Stimulated activated CD4-positive, alpha-beta T cell treated with anti-CD3 and anti-CD28 coated beads, Interleukin-15, amount 100 ng/mL, for 48 hours (primary cell): ENCODE measurements at places on chromosomes 11 and 22.

GRCh38 chr22:29435236-29436136 lies 2.9 kb upstream of the RFPL1 start:
- DNase-seq, result no peak

GRCh38 chr11:4048340-4048739 lies 46.3 kb upstream of the RRM1 start:
- DNase-seq, result no peak

DNA sequence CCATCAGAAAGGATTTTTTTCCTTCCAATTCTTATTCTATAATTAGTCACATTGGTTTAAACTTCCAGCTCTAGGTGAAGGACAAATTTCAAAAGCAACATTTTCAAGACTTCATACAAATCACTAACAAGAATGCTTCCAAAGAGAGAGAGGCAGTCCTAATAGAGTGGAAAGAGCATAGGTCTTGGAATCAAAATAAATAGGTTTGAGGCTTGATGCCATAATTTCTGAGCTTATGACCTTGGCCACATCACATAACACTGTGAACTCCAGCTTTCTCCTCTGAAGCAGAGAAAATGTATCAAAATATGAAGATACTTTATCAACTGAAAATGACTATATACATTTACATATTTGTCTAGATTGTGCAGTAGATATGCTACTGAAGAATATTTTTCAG lies 246.8 kb downstream of the GRM5 start:
- DNase-seq, result no peak

DNA sequence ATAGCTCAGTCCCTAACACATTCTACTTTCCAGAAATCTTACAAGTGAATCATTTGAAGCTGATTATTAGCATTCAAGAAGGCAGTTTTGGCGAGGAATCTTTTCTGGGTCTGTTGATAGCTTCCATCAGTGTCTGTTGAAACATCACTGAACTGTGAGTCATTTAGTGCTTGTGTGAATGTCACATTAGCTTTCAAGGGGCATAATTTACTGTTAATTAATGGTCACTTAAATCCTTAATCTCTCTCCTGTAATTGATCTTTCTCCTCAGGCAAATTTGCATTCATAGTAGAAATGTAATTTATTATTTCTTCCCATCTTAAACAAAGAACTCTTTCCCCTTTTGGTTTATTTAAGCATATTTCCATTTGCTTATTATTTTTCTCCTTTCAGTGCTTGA lies 2.6 kb downstream of the HTR3B start:
- no peak for DNase-seq

- DNase-seq, result no peak
Observed at GRCh38 chr11:116603728-116604323, 169.0 kb downstream of the BUD13 start.

DNA sequence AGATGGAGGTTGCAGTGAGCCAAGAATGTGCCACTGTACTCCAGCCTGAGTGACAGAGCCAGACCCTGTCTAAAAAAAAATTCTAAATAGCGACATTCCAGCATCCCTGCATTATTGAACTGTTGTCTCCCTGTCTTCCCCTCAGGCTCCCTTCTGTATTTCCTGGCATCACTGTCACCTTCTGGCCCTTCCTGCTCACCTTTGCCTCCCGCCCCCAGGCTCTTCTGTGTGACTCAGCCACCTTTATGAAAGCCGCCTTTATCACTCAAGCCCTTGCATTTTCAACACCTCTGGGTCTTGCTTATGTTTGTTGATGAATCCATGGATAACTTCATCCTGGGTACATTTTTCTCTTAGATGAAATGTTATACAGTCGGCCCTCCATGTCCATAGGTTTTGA lies 21.1 kb downstream of the UBASH3B start:
- peak; percentile 29 for DNase-seq

- no peak for DNase-seq
Observed at GRCh38 chr11:43242401-43242800, 69.4 kb upstream of the API5 start.

- DNase-seq, result no peak
Observed at GRCh38 chr11:85464283-85464682, 162.9 kb downstream of the DLG2 start.

GRCh38 chr22:39877079-39877845 lies 16.3 kb downstream of the ENTHD1 start:
- DNase-seq, result no peak

DNA sequence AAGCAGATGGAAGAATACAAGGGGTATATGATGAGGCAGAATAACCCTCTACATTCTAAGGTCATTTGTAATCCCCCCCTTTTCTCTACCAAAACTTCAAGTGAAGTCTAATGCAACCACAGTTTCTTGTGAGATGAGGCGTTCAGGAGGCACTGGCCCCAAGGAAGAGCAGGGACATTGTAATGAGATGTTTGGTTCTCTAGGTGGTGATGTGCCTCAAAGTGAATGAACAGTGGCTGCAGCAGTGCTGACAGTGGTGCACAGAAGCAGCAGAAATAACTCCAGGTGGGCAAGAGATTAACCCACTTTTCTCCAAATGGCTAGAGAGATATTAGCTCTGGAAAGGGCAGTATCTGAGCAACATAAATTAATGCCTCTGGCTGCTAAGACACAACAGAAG lies 33.8 kb downstream of the PDGFD start:
- no peak for DNase-seq

DNA sequence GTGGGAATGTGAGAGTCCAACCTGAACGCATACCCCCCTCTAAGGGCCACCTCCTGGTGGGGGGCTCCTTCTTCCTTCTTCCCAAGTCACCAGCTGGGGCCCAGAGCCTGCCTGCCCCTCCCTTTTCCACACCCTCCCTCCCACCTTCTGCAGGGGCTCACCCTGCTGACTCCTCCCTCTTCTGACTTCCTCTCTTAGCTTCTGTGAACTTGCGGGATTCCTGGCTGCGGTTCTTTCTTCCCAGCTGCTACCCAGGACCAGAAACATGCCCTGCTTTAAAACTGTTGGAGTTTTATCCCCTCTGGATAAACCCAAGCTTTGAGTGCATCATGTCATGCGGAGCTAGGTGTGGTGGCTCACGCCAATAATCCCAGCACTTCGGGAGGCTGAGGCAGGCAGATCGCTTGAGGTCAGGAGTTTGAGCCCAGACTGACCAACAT lies 10.2 kb downstream of the LRRC74B start:
- DNase-seq, result no peak

- DNase-seq, result no peak
Observed at GRCh38 chr11:27228232-27228905, 134.6 kb downstream of the CCDC34 start.

- DNase-seq, result no peak
Observed at GRCh38 chr11:72741429-72741833, 10.8 kb downstream of the ARAP1 start.

- no peak for DNase-seq
Observed at GRCh38 chr11:70381350-70381749, 17.0 kb upstream of the CTTN start.

GRCh38 chr11:73382183-73382582 lies 6.0 kb downstream of the RELT start:
- no peak for DNase-seq

DNA sequence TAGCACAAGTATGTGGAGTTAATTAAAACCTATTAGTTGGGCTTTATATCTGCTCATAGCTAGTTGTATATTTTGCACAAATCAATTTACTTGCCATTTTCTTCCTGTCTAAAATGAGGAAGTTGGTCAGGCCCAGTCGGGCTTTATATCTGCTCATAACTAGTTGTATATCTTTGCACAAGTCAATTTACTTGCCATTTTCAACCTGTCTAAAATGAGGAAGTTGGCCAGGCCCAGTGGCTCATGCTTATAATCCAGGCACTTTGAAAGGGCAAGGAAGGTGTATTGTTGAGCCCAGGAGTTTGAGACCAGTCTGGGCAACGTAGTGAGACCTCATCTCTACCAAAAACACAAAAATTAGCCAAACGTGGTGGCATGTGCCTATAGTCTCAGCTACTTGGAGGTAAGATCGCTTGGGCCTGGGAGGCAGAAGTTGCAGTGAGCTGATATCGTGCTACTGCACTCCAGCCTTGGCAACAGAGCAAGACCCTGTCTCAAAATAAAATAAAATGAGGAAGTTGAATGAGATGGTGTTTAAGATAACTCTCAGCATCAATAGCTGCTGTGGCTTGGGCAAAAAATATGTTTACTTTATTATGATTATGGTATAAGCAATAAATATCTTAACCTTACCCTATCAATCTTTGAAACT lies 1558.6 kb upstream of the RAG2 start:
- DNase-seq, result no peak

- DNase-seq, result no peak
Observed at GRCh38 chr11:69320326-69320725, 26.4 kb downstream of the MYEOV start.

DNA sequence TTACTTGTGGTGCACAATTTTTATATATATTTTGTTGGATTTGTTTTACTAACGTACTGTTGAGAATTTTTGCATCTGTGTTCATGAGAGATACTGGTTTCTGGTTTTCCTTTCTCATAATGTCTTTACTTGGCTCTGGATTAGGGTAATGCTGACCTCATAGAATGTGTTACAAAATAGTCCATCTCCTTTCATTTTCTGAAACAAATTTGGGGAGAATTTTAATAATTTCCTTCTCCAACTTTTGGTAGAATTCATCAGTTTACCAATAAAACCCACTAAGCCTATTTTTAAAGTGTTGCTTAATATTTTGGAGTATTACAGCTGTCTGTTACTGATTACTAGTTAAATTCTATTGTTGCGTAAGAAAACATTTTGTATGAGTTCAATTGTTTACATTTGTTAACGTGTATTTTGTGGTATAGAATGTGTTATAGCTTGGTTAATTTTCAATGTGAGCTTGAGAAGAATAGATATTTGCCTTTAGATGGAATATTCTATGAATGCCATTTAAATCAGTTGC lies 11.5 kb downstream of the TRIM22 start:
- DNase-seq, result no peak

GRCh38 chr22:36291831-36292740 lies 39.2 kb downstream of the APOL1 start:
- DNase-seq, result no peak

GRCh38 chr11:87258171-87258833 lies 220.6 kb downstream of the TMEM135 start:
- no peak for DNase-seq

DNA sequence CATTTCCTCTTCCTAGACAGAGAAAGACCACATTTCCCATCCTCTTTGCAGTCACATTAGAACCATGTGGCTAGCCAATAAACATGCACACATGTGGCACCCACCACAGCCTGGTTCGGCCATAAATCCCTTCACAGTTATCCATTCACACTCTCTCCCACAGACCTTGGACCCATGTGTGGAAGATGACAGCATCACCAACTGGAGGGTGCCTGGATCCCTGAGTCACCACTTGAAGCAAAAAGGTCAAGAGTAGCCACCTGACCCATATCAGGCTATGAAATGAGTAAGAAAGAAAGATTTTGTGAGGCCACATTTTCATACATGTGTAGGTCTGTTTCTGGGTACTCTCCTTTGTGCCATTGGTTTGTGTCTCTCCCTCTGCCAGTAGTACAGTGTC lies 9.0 kb upstream of the TMEM121B start:
- DNase-seq, result no peak

DNA sequence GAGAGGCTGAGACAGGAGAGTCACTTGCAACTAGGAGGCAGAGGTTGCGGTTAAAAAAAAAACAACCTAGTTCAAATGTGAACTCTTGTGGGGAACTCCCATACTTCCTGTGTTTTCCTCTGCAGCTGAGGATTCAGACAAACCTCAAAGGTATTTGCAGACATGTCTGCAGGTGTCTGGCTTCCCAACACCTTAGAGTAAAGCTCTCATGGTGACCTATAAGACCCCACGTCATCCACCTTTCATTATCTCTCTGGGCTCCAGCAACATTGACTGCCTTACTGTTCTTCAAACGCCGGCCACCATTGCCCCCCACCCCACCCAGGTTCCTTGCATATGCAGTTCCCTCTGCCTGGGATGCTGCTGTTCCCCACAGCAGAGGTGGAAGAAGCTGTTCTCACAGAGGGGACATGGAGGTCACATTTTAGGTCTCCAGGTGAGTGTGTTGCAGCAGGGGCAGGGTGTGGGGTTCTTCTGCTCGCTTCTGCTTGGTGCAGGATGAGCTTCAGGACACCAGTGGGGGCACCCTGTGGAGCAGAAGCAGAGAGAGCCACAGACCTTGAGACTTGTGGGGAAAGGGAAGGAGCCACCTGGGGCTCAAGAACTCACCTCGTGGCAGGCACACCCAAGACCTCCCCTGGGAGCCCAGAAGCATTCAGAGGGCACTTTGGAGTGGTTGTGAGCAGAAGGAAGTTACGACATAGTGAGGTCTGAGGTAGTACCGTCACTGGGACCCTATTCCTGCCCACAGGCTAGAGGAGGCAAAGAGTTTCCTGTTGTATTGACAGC lies 203.2 kb downstream of the CSNK2A3 start:
- DNase-seq, result no peak

GRCh38 chr11:44971185-44971584 lies 20.5 kb upstream of the TP53I11 start:
- no peak for DNase-seq

DNA sequence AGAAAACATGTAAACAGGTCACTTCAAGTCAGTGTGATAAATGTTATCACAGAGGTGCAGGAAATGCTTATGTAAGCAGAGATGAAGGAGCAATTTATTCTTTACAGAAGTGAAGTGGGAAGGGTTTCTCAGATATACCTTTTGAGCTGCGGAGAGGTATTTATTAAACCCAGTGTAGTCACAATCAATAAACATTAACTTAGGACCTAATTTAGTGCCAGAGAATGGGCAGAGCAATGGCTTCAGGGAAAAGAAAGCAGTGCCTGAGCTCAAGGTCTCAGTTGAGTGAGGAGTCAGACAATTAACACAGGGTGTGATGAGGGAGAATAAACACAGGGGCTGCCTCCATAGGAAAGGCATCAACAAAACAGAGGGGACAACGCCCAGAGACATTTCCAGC lies 1.9 kb downstream of the MS4A5 start:
- no peak for DNase-seq

GRCh38 chr11:17978553-17979287 lies 34.1 kb downstream of the SERGEF start:
- DNase-seq, result no peak
